OCI-LY7 (cell line): ENCODE measurements at places on chromosomes 6 and 20.

DNA sequence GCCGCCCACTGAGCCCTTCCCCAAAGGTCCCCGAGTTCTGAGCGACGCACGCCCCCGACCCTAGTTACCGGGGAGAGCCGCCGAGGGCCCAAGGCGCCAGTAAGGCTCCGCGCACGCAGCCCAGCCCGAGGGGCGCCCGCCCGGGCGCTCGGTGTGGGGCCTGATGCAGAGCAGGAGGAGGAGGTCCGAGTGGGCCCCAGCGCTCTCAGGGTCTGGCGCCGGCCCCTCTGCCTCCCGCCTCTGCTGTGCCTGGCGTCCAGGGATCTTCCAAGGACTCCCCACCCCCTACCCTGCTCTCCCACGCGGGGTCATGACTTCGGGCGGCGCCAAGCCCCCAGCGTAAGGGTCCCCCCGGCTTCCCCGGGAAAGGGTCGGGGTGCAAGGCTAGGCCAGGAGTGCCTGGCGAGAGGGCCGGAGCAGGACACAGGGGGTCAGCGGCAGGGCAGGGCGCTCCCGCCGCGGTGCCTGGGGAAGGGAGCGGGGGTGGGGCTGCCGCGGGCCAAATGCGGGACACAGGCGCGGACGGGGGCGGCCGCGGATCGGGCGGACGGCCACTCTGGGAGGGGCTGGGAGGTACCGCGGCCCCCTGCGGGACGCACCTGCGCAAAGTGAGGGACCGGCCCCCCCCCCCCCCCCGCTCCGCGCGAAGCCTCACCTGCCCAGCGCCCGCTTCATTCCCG is 637 bp downstream of the ABHD12 start:
- no peak for DNase-seq

GRCh38 chr20:48771542-48771941 is 56.3 kb downstream of the PREX1 start:
- DNase-seq: no peak

- no peak for DNase-seq
Observed at GRCh38 chr6:160337301-160337700, 10.9 kb upstream of the SLC22A3 start.

GRCh38 chr6:167838207-167838748 is 11.6 kb downstream of the AFDN start:
- no peak for DNase-seq

GRCh38 chr6:163999475-164000125 is 585.1 kb downstream of the QKI start:
- DNase-seq: no peak

DNA sequence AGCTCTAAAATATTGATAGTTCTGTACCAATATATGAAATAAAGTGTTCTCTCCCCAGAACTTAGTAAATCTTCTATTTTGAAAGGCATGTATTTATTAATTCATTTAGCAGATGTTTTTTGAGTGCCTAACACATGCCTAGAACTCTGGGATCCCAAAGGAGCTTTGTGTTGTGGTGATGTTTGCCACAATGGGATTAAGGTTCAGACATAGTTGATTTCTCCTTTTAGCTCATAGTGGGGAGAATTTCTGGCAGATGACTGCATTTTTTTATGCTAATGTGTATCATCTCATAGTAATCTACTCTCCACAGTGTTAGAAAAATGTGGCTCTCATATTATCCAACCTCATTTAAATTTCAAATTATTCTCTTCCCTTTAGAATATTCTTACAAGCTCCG is 21.7 kb downstream of the MYB start:
- DNase-seq: no peak

DNA sequence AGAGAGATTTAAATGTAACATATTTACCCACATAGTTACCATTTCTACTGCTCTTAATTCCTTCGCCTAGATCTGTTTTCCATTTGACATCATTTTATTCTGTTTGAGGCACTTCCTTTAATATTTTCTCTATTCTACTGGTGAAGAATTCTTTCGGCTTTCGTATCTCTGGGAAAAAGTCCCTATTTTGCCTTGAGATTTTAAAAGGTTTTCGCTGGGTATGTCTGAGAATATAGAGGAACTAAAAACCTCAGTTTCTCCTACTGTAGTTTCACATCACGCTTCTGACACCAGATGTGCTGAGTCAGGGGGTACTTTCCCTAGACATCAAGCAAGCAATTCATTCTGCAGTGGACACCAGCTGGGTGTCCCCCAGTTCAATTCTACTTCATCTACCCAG is 61.7 kb downstream of the E2F3 start:
- no peak for DNase-seq

DNA sequence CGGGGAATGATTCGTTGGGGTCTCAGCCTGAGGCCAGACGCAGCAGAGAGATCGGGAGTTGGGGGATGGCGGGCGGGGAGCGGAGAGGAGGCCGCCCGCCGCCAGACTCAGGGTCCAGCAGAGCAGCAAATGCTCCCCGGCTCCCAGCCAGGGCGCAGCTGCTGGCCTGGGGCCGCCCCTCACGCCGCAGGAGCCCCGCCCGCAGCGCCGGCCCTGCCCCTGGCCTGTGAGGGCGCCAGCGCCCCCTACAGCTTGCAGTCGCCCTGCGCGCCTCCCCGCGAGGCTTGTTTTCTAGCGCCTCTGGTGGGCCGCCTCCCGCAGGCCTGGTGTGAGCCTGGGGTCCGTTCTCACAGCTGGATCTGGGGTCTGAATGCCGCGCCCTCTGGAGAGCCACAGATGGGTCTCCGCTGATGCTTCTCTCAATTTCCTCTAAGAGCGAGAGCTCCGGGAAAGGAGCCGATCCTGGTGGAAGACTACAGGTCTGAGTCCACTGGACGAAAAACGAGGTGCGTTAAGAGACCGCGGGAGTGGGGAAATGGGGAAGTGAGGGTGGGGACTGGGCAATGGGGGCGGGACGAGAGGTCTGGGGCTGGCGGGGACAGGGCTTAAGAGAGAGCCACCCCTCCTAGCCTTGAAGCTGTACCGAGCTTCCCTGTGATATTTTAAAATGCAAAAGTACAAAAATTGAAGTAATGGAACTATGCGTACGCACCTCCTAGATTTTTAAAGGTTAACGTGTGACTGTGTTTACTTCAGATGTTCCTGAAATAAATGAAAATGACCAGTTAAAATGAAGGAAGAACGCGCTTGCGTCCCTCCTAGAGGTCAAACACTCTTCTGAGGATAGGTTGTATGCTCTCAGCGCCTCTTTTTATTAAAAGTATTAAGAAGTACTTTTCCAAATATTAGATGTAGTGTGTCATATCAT is 30.1 kb downstream of the TRIM38 start:
- peak; percentile 95 for DNase-seq

DNA sequence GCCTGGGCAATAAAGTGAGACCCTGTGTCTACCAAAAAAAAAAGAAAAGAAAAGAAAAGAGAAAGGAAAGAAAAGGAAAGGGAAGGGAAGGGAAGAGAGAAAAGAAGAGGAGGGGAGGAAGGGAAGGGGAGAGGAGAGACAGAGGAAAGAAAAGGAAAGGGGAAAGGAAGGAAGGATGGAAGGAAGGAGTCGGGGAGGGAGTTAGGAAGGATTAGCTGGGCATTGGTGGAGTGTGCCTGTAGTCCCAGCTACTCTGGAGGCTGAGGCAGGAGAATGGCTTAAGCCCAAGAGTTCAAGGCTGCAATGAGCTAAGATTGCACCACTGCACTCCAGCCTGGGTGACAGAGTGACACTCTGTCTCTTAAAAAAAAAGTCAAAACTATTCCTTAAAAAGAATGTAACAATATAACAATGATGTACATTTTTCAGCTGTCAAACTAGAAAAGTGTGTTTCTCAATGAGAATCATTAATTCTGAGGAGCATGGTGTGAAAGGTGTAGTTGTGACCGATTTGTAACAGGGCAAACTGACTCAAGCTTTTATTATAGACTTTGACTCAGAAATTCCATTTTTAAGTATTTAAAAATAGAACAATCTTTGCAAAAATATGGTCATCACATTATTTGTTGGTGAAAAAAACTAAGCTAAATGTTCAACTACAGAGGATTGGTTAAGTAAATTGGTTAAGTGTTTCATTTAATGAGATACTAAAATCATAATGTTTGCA is 14.7 kb downstream of the SNRPB start:
- no peak for DNase-seq

- DNase-seq: no peak
Observed at GRCh38 chr6:71258078-71258866, 30.3 kb upstream of the OGFRL1 start.

GRCh38 chr6:145836170-145836569 is 21.6 kb upstream of the FBXO30 start:
- DNase-seq: no peak

DNA sequence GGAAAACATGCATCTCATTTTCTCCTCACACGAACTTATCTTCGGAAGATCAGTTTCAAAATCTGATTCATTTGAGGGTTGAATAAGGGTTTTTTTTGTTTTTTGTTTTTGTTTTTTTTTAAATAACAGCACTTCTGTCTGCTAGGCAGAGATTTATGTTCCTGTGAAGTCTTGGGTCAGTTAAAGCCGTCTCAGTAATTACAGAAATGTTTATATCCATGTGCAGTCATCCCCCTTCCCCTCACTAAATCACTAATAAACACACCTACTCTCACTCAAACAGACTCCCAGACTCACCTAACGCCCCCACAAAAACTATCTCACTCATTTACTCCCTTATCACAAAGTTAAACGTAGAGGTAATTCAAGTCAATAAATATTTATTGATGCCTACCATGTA is 214.2 kb upstream of the SUPT3H start:
- no peak for DNase-seq

GRCh38 chr20:10047427-10047826 is 12.6 kb downstream of the ANKEF1 start:
- DNase-seq: no peak

- no peak for DNase-seq
Observed at GRCh38 chr6:116192786-116193185, 61.1 kb downstream of the TSPYL4 start.

DNA sequence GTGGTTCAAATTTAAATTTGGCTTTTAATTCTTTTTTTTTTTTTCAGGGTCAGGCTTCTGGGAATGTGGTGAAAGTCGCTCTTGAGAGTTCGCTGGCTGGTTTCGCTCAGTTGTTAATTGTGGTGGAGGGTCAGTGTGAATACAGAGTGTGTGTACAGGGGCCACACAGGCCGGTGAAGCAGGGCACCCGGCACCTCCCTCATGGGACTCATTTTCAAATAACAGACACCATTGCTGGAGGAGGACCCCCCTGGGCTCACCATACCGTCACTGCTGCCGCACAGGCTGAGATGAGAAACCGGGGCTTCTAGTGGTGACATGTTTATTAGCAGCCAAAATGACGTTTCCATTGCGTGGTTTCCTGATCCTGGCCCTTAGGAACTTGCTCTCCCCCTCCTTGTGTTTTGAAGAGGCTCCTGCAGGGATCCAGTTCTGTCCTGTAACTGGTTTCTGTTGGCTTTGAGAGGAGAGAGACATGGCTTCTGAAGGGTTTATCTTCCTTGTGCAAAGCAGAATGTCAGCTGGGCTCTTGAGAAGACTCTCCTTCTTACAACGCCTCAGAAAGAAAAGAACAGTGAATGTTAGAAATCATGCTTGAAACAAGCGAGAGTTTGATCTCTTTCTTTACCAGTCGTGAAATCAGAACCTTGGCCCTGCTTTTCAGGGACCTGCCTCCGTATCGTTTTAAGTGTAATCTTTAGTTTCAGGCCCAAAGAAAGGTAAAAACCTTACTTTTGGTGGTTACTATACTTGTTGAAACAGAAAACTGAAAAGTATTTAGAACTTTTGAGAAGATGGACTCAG is 37.8 kb downstream of the DUSP22 start:
- peak; percentile 42 for DNase-seq

- no peak for DNase-seq
Observed at GRCh38 chr6:163132050-163132750, 282.3 kb upstream of the QKI start.

DNA sequence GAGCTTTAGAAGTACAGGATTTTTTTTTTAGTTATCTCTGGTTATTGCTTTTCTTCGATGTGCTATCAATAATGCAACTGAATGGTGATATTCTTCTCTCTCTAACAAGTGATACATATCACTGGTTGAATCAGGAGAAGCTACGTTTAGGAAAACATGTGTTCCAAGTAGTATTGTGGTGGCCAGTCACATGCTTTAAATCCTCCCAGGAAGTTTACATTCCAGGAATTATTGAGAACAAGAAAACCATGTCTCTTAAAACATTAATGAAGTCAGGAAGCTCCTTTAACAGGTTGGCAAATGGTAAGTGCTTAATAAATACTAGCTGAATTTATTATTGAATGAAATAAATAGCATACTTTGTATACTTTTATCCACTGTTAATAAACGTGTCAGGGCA is 371.1 kb downstream of the BCKDHB start:
- no peak for DNase-seq

DNA sequence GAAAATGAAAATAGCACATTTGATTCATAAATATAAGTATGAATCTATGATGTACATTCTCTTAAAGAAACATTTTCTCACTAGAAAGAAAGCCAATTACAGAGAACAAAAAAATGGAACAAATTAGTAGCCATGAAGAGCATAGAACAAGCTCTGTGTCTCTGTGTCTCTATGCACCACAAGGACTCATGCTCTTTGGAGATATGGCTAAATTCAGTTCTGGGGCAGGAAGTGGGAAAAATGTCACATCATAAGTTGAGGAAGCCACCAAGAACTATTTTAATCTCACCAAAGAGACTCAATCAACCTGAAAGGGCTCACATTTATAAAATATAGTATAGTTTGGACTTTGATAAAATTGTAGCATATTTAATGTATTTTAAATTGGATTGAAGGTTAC is 1259.8 kb upstream of the GJE1 start:
- DNase-seq: no peak

DNA sequence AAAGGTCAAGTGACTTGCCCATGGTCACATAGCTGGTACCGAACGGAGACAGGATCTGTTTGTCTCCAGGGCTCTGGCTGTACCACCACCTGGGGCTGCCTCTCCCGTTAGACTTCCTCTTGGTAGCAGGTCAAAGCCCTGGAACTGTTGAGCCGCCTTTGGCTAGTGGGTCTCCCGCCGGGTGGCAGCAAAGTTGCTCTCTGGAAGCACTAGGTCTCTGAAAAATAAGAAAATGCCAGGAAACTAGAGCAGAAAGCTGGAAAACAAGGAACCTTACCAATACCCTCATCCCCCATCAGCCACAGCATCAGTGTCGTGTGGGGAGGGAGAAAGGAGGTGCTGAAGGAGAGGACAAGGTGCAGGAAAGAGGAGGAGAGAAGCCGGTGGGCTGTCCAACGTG is 291.0 kb upstream of the SUPT3H start:
- no peak for DNase-seq

- DNase-seq: peak; percentile 90
Observed at GRCh38 chr6:167103041-167103891, 19.6 kb upstream of the CCR6 start.

DNA sequence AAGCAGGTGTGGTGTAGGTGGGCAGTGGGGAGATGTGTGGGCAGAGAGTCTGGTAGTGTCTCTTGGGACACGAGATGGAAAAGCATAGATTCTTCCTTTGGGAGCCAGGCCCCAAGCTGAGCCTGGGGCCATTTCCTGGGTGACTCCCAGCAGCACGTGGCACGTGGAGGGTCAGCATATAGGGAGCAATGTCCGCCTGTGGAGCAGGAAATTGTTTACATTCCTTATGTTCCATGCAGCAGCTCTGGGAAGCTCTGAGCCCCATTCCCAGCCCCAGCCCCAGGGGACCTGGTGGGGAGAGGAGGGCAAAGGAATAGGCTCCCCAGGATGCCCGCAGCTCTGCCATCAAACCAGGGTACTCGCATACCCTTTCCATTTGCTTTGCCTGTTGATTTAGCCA is 57.6 kb downstream of the DAAM2 start:
- no peak for DNase-seq

GRCh38 chr20:44041001-44041400 is 126.3 kb downstream of the TOX2 start:
- no peak for DNase-seq
